Ovary (tissue), 10 donors: ENCODE measurements at places on chromosomes 16 and 17.

- peak; percentile 68 for DNase-seq
Measured at GRCh38 chr17:75130632-75131277, 787 bp downstream of the NT5C start.

GRCh38 chr16:69348222-69348621 is 3.4 kb downstream of the TMED6 start:
- DNase-seq, result no peak

- no peak for DNase-seq
Measured at GRCh38 chr17:78600181-78600721, 23.1 kb upstream of the DNAH17 start.

GRCh38 chr17:50533720-50534148 is 1.2 kb downstream of the EPN3 start:
- DNase-seq, result peak; percentile 90

GRCh38 chr17:43830510-43831140 is 2.3 kb downstream of the MPP3 start:
- DNase-seq, result no peak

- DNase-seq, result no peak
Measured at GRCh38 chr16:68490829-68491575, 42.7 kb upstream of the SMPD3 start.

- DNase-seq, result peak; percentile 44
Measured at GRCh38 chr17:1709403-1709951, 700 bp downstream of the TLCD2 start.

DNA sequence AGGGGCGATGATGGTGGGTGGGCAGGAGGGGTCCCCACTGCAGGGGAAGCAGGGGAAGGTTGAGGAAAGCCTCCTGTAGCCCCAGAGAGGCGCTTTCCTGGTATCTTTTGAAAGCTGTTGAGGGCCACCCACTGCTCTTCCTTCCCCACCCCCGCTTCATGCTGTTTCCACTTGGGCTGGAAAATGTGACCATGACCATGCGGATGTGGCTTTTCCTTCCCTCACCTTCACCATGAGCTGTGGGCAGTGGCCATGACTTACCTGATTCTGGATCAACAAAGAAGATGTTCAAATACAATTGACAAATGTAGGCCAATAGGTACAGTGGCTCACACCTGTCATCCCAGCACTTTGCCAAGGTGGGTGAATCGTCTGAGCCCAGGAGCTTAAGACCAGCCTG is 13.8 kb downstream of the MVP start:
- DNase-seq, result no peak

DNA sequence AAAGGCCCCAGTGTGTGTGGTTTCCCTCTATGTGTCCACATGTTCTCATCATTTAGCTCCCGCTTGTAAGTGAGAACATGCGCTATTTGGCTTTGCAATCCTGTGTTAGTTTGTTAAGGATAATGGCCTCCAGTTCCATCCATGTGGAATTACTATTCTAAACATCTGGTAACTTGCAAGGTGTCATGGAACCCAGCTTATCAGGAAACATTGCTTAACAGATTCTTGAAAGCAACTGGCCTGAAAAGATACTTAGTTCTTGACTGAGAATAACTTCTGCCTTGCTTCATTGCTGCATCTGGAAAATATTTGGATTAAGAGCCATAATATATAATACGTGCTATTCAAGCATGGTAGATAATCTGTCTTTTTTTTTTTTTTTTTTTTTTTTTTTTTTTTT is 27.8 kb downstream of the PAFAH1B1 start:
- no peak for DNase-seq
